ENCODE measurements at places on chromosomes 12 and 14. TPM values are rescaled to one million over a fixed set of nuclear protein-coding genes. Genes with fewer than 3 reads are reported as not detected.

Gene OR4Q3
- total RNA-seq = not detected

Gene NANOG
- total RNA-seq = not detected

Gene TAC3
- not detected for total RNA-seq

Gene SIX1
- 2.4 TPM for total RNA-seq

Gene MSRB3
- total RNA-seq = 29.7 TPM

Gene TTC7B
- 26.4 TPM for total RNA-seq

Gene MYH6
- total RNA-seq = not detected

Gene KRT82
- not detected for total RNA-seq

Gene EMC9
- total RNA-seq = 26.4 TPM

Gene MYF6
- 0.80 TPM for total RNA-seq

Gene OTUB2
- 3.2 TPM for total RNA-seq

Gene VRTN
- not detected for total RNA-seq

Gene COX8C
- not detected for total RNA-seq

Gene KITLG
- 25.2 TPM for total RNA-seq

Gene PCBP2
- 538 TPM for total RNA-seq

Gene OR10G2
- total RNA-seq = not detected

Gene CAPZA3
- not detected for total RNA-seq

Measured in epithelial cell of alveolus of lung (primary cell).